ENCODE measurements at places on chromosomes 16 and 17. TPM values are rescaled to one million over a fixed set of nuclear protein-coding genes. Genes with fewer than 3 reads are reported as not detected.

The GNGT2 gene
- 0.42 TPM for total RNA-seq

The MLKL gene
- 7.5 TPM for total RNA-seq

The MEFV gene
- 0.19 TPM for total RNA-seq

The CHST5 gene
- not detected for total RNA-seq

The KRTAP4-4 gene
- not detected for total RNA-seq

The DRC3 gene
- not detected for total RNA-seq

The BBS2 gene
- total RNA-seq: 25.2 TPM

The KRTAP9-2 gene
- not detected for total RNA-seq

The GP1BA gene
- total RNA-seq: not detected

The TAT gene
- not detected for total RNA-seq

GRCh38 chr17:57091186-57091618, 6.2 kb downstream of the AKAP1 start:
- no peak for DNase-seq

DNA sequence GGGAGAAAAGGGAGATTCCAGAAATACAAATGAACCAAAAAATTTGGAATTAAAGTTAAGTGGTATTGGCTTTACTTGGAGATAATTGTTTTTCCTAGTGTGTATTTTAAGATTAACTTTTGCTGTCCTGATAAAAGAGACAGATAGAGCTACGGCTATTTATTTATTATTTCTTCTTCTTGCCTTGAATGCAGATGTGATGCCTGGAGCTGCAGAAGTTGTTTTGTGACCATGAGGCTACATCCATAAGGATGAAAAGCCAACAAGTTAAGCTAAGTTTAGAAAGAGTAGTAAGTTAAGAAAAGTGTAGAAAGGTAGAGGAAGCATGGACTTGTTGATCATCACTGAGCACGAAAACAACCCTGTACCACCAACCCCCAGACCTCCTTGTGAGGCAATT, 41.7 kb downstream of the SOX9 start:
- no peak for DNase-seq

- no peak for DNase-seq
Observed at GRCh38 chr16:82055728-82056549, 20.9 kb downstream of the HSD17B2 start.

GRCh38 chr16:20023190-20023589, 50.5 kb downstream of the GPR139 start:
- peak; percentile 70 for DNase-seq

DNA sequence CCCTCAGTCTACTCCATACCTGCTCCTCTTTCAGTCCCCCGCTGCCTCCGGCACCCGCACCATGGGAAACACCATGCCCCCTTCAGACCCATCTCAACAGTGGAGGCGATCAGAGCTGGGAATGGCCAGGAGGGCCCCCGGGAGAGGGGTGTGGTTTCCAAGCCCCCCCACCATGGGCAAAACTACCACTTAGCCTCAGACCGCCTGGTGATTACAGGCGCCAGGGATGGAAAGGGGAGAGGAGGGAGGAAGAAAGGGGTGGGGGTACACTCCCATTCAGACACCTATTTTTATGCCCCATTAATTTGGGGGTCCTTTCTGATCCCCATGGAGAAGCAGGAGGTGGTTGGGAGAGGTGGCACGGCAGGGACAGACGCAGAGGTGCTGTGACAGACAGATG, at the start of gene C17orf114:
Gene C17orf114, minus strand, starts transcription at position 101 of the 400 bp plus-strand sequence.
- DNase-seq: no peak

DNA sequence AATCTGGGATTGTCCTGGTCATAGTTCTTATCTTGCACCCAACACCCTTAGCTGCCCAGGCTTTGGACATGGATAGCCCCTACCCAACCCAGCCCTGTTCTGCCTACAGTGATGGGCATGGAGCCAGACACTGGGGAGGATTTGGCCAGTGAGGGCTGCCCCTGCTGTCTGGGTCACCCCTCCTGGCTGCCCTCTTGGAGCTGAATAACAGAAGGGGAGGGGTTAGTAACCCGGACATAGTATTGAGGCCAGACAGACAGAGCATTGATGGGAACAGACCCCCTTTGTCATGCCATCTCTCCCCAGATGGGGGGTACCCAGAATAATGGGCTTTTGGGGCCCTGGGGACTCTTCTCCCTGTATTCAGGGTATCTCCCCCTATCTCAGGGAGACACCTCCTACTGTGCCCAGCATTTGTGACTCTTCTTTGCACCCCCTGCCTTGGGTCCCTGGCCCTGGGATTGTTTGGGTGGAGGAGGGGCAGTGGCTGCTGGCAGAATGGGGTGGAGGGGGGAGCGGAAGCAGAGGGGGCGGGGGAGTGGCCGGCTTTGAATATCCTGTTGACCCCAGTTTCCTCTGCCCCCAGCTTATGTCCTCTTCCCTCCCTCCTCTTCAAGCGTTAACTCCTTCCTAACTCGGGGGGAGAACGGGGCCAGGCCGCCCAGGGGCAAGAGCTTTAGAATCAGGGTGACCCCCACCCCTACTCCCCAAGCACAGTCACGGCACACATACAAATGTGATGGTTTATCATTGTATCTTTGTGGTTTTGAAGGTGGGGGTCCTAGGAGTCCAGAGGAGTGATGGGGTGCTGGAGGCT, 17.0 kb downstream of the GJD3 start:
- peak; percentile 72 for DNase-seq

GRCh38 chr16:84308120-84308519, 13.4 kb downstream of the WFDC1 start:
- DNase-seq: peak; percentile 88

- DNase-seq: no peak
Observed at GRCh38 chr16:88977018-88977811, at the start of gene CBFA2T3. CBFA2T3 (minus strand) TSS chr16:88977207; CDS start chr16:88976807, 400 bp downstream.

GRCh38 chr16:84406006-84406963, 37.9 kb downstream of the ATP2C2 start:
- DNase-seq: peak; percentile 30

DNA sequence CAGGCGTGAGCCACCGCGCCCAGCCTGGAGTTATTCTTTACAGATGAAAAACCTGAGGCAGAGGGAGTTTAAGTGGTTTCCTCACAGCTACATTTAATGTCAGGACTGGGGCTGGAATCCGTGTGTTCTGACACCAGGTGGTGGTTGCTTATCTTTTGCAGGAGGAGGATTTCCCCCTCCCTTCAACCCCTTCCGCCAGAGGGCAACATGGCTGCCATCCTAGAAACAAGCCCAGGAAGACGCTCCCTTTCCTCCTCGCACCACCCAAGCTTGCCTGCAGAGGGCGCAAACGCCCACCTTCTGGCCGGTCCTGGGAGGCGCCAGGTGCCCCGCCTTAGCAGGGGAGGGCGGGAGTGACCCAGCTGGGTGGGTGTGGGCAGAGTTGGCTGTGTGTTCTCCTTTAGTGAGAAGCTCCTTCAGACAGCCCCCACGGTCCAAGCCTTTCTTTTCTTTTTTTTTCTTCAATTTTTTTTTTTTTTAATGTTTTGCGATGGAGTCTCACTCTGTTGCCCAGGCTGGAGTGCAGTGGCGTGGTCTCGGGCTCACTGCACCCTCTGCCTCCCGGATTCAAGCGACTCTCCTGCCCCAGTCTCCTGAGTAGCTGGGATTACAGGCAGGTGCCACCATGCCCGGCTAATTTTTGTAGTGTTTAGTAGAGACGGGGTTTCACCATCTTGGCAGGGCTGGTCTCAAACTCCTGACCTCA, 9.9 kb upstream of the RAP1GAP2 start:
- DNase-seq: peak; percentile 96

- no peak for DNase-seq
Observed at GRCh38 chr16:86664522-86665318, 86.4 kb downstream of the FOXL1 start.

DNA sequence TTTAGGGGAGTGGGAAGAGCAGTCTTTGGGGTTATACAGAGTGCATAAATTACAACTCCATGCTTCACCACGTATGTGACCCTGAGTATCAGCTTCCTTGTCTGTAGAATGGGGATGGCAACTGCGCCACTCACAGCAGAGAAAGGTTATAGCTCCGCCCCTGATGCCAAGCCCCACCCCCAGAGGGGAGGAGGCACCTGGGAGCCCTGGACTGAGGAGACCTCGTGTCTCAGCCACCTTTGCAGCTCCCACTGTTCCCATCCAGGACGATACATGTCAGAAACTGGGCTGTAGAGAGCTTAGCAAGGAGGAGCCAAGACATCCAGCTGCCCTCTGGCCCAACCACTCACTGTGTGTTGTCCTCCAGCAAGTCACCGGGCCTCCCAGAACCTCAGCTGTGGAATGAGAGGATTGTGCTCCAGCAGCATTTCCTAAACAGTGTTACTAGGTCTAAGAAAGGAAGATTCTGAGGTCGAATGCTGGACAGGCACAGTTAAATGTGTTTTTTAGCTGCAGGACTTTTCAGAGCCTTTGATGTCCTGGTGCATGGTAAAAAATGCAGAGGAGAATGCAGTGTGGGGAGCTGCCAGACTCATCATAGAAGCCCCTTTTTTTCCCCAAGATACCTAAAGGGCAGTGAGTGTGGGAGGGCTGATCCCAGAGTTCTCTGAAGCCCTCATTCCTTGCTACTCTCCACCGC, 49.4 kb downstream of the BEAN1 start:
- peak; percentile 68 for DNase-seq

GRCh38 chr17:47945529-47946508, 4.4 kb downstream of the PNPO start:
- DNase-seq: no peak

DNA sequence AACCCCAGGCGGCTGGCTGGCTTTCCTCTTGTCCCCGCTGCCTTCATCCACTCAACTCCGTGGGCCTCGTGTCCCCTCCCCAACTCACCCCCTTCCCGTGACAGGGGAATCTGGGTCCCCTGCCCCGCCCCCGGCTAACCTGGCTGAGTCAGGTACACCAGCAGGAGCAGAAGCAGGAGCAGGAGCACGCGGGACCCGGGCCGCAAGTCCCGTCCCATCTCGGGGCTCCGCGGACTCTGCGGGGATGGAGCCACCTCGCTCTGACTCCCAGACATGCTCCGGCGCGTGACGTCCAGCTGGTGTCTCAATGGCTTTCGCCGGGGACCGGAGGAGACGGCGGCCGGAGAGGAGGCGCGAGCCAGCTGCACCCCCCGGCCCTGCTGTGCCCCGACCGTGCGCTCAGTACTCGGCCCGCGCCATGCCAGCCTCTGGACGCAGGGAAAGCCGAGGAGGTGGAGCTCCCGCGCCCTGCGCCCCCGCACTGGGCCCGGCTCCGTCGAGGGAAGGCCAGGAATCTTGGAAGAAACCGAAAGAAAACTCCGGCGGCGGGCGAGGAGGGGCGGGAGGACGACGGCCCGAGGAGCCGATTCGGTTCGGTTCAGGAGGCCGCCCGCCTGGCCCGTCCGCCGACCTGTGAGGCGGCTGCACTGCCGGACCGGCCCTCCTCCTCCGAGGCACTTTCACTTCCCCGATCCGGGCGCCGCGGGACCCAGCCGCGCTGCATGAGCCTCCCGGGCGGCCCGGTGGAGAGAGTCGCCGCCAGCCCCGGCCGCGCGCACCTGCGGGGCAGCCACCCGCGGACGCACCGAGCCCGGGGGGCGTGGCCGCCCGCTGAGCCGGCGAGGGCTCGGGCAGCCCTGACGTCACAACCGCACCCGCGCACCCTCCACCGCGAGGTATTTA, at the start of the genes CXCL16 and ZMYND15:
Gene CXCL16, minus strand, starts transcription at position 807 of the 903 bp plus-strand sequence. Its CDS starts 589 bp downstream, at position 218.
Gene ZMYND15, plus strand, starts transcription at position 712 of the 903 bp plus-strand sequence. CDS start 716 bp downstream, outside the sequence.
- peak; percentile 55 for DNase-seq

- peak; percentile 38 for DNase-seq
Observed at GRCh38 chr17:16199093-16199492, 16.2 kb downstream of the NCOR1 start.

- DNase-seq: no peak
Observed at GRCh38 chr16:23502466-23502865, 7.8 kb downstream of the GGA2 start.

Measured in GM23338 (cell line).